Epithelial cell of proximal tubule (primary cell): ENCODE measurements at places on chromosomes 6 and 20.

GRCh38 chr6:115832786-115833185 lies 227.9 kb downstream of the FRK start:
- DNase-seq, result no peak

GRCh38 chr6:168990019-168990751 lies 263.5 kb downstream of the THBS2 start:
- DNase-seq, result no peak

DNA sequence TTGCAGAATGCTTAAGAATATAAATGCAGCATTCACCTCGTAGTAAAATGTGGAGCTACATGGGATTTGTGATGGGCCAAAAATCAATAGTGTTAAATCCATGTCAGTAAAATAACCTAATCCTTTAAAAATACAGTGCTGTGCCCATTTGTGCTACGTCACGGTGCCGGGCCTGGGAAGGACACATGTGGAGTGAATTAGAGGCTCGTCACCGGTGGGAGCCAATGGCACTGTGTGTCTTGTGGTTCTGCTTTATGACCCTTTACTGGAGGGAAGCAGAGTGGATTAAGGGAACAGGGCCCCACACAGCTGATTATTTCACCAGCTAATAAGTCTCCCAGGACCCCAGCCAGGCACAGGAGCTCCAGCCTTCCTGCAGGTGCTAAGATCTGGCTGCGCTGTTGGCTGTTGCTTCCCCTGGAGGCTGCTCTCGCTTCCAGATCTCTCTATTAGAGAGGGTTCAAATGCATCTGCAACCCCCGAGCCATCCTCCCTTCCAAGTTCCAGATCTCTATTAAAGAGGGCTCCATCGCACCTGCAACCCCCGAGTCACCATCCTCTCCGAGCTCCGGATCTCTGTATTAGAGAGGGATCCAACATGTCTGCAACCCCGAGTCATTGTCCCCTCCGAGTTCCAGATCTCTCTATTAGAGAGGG lies 405.8 kb downstream of the CDH4 start:
- DNase-seq, result no peak

- DNase-seq, result no peak
Observed at GRCh38 chr20:4683261-4683660, 38.4 kb upstream of the PRND start.

DNA sequence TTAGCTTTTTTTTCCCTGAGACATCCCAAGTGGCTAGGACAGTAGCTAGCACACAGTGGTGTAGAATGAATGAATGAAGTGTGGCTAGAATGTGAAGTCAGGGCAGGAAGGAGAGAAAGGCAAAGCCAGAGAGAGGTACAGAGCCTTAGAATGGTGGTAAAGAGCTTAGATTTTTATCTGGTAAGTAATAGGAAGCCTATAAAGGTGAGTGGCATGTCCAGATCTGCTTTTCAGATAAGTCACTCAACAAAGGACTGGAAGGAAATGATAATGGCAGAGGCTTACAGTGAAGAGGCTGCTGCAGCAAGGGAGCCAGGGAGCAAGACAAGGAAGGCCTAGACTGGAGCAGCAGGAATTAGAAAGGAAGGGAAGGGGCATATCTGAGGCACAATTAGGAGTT lies 96.0 kb upstream of the PRDM1 start:
- no peak for DNase-seq

GRCh38 chr6:148932731-148933130 lies 185.9 kb downstream of the UST start:
- no peak for DNase-seq

DNA sequence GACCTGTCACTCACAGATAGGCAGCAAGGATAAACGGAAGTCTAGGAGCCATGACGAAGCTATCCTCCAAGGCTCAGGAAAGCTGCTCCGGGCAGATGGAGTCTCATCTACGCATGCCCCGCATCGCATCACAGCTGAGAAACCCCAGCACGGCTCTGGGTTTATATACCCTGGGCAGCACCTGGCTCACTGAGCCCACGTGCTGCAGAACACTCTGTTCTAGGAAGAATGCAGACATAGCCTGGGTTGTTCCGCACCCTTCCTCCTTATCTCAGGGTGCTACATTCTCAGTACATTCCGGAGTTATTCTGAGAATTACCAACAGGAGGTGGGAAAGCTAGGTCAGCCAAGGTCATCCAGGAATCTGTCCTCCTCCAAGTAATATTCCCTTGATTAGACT lies 260.4 kb downstream of the CBLN4 start:
- no peak for DNase-seq
